ENCODE measurements at places on chromosomes 1 and 21. TPM values are rescaled to one million over a fixed set of nuclear protein-coding genes. Genes with fewer than 3 reads are reported as not detected.

- no peaks in the 10 kb centered on the region for H3K27me3 ChIP-seq
- peak within 1 kb of the TSS; percentile 51 for H3K27ac ChIP-seq
- H3K36me3 ChIP-seq: no peaks in the 10 kb centered on the region
These were observed at the start of gene PATJ for GRCh38 chr1:61741711-61742619. Gene PATJ, plus strand, starts transcription at chr1:61742480. Its CDS starts 20,413 bp downstream, at chr1:61762893.

Gene LCE1E
- total RNA-seq: not detected

GRCh38 chr1:179767177-179767581 is 24.1 kb downstream of the FAM163A start:
- no peak overlapping the region for H3K27ac ChIP-seq
- no peaks in the 10 kb centered on the region for H3K4me1 ChIP-seq
- no peaks in the 10 kb centered on the region for H3K36me3 ChIP-seq
- H3K4me3 ChIP-seq: no peak overlapping the region

- H3K27ac ChIP-seq: no peak overlapping the region
- no peaks in the 10 kb centered on the region for H3K4me1 ChIP-seq
- no peaks in the 10 kb centered on the region for H3K27me3 ChIP-seq
- no peaks in the 10 kb centered on the region for H3K36me3 ChIP-seq
These were observed 273.7 kb upstream of the C1orf174 start for GRCh38 chr1:4173731-4174130.

GRCh38 chr1:66626261-66626660 is 92.3 kb downstream of the SGIP1 start:
- H3K27ac ChIP-seq: no peak overlapping the region
- no peaks in the 10 kb centered on the region for H3K36me3 ChIP-seq
- H3K4me3 ChIP-seq: no peak overlapping the region
- H3K27me3 ChIP-seq: no peaks in the 10 kb centered on the region
- H3K4me1 ChIP-seq: no peaks in the 10 kb centered on the region

Gene CHRM3
- total RNA-seq: not detected

DNA sequence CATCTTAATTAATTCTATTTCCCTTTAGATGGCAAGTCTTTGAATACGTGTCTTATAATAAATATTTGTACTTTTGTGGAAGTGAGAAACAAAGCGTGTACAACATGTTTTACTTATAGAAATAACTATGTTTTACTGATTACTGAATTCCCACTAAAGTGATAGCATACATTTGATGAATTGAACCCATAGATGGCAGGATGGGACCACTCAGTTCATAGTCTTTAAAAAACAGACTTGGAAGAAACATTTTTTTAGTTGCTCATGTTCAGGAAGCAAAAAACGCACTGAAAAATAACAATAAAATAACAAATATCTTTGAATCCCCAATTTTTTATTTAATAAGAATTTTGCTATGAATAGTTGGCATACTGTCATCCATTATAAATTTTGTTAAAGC is 507.1 kb upstream of the ZRANB2 start:
- H3K4me1 ChIP-seq: no peaks in the 10 kb centered on the region
- no peaks in the 10 kb centered on the region for H3K36me3 ChIP-seq
- DNase-seq: no peak
- H3K27ac ChIP-seq: no peak overlapping the region

DNA sequence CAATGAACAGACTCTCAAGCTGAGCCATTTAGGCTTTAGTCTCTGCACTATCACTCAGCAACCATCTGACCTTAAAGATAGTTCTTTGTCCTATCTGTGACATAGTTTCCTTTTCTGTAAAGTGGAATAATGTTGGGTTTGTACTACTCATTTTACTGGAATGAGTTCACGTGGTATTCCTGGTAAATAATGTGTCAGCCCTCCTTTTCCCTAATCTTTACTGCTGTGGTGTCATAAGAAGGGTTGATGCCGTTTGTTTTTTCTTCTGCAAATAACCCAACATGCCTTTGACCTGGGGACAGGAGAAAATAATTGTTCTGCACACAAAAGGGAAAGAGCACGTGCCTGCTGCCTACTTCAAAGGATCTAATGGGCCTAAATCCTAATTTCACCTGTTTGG is 297.8 kb downstream of the BRINP3 start:
- no peaks in the 10 kb centered on the region for H3K27me3 ChIP-seq
- DNase-seq: no peak
- no peaks in the 10 kb centered on the region for H3K36me3 ChIP-seq
- no peak overlapping the region for H3K27ac ChIP-seq

GRCh38 chr1:41633764-41634163 is 149.3 kb upstream of the EDN2 start:
- no peak overlapping the region for H3K4me3 ChIP-seq
- DNase-seq: no peak
- H3K4me1 ChIP-seq: peaks cover 3% of the 10 kb centered on the region
- no peaks in the 10 kb centered on the region for H3K27me3 ChIP-seq
- H3K27ac ChIP-seq: no peak overlapping the region

DNA sequence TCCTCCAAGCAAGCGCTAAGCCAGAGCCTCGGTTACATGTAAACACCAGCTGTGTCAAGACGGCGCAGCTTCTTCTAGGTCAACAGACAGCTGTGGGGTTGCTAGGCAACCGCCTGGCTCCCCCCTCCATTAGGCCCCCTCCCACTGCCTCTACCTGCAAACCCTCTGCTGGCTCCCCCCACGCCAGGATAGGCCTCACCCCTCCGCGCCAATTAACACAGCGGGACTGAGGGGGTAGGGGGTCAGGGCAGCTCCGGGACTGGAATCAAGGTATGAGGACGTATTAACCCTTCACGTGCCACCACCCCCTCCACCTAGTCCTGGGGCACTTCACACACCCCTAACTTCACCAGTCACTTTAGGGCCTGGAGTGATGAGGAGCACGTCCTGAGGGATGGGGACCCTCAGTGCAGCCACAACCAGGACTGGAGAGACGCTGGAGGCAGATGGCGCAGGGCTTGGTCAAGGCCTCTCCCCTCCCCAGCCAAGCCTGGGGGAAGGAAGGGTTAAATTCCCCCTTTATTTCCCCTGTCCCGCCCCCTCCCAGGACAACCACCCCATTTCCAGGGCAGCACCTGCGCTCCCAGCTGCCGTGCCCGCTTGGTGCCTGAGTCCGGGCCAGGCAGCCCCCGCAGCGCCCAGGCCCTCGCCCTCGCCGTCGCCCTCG is 37.4 kb upstream of the WASF2 start:
- peak overlapping the region; percentile 63 for H3K27ac ChIP-seq
- peak overlapping the region; percentile 35 for H3K4me3 ChIP-seq
